ENCODE measurements at places on chromosomes 1 and 21. TPM values are rescaled to one million over a fixed set of nuclear protein-coding genes. Genes with fewer than 3 reads are reported as not detected.

DNA sequence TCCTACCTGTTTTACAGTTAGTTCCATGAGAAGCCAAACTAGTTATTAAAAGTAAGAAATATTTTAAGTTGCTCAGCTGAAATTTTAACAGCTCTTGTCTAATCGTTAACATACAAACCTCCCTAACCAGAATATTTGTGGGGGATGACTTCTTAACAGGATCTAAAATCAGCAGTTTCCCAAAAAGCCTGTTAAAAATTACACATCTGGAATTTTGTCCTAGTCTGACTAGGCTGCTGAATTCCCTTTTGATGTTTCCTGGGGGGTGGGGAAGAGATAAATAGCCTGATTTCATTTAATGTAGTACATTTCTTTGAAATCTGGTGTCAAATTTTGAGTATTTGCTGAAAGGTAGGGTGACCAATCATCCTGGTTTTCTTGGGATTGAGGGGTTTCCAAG lies 78.8 kb upstream of the ARHGAP29 start:
- no peak for DNase-seq

- DNase-seq: peak; percentile 1
Observed at GRCh38 chr1:234437423-234438171, 41.4 kb downstream of the TARBP1 start.

DNA sequence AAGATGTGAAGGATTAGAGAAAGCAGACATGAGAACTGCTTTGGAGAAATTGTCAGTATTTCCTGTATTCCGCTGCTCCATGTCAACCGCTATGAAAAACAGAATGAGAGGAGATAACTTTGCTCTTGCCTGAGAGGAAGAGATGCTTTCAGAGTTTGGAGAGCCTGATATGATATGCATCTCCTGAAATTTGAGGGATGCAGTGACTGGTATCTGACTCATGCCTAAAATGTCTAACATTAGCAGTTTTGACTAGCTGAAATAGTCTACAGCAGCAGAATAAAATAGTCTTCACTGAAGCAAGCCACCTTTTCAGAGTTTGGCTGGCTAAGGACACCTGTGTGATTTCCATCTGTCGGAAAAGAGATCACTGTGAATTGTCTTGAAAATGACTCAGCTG lies 165.8 kb upstream of the LRRC7 start:
- DNase-seq: no peak

DNA sequence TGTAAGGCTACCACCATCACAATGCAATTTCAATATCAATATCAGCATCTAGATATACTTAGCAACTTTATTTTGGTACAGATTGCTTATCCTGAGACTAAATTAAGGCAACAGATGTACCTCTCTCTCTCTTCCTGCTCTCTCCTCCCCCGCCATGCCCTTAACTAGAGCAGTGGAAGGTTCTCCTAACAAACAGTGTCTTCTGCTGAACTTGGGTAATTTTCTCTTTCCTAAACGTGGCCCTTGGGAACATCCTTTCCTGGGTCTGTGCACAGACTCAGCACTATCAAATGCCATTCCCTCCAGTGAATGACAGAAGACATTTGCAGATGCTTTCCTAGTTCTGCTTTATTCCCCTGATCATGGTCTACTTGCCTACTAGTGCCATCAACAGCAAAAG lies 85.6 kb upstream of the TTC39A start:
- no peak for DNase-seq

DNA sequence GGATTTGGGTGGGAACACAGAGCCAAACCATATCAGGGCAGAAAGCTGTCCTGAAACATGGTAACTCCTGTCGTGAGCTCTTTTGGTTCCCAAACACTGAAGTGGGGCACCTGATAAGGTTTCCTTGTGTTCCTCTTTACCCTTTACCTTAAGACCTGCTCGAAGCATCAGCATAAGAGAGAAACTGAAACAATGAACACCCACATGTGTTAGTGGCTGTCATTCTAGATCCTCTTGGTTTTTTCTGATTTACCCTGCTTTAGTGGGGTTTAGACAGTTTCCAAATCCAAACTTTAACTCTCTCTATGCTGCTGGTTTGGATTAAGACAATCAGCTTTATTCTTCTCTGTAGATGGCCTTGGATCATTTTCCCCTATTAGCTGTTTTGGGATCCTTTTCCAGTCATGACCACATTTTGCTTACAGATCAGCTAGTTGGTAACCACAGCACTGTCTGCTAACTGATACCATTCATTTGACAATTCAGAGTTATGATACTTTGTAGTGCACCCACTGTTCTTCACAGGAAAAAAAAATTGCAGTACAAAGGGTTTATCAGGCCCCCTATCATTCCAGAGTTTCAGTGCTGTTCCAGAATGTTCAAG lies 975 bp upstream of the MNDA start:
- DNase-seq: no peak

The DISP3 gene
- total RNA-seq: not detected

DNA sequence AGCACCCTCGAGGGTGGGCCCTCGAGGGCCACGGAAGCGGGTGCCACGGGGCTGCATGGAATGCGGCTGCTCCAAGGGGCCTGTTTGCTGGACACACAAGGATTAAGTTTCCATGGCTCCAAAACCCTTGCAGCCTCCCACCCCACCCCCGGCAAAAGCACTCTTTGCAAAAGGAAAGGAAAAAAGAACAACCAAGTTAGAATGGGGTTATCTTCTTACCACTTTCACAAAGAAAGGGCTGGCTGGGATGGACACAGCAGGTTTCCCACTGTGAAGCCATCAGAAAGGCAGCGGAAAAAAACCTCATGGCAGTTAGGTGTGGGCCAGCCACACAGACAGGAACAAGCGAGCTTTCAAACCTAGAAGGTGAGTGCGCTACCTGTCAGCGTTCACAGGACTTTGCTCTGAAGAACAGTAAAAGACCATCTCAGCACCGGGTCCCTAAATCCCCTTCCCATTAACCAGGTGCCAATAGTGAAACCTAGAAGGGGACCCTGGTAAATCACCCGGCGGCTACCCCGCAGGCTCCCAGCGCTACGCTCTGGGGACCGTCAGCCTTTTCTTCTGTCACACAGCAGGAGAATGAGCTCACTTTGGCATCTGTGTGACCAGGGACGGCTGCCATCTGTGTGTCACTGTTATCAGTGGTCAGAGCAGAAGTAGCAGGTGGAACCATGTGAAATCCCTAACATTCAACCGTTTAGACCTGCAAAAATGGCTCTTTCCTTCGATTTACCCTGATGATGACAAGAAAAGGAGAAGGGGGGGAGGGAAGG lies 93.0 kb downstream of the SIM2 start:
- no peak for DNase-seq

GRCh38 chr21:42997053-42997452 lies 22.7 kb downstream of the PKNOX1 start:
- DNase-seq: peak; percentile 92

DNA sequence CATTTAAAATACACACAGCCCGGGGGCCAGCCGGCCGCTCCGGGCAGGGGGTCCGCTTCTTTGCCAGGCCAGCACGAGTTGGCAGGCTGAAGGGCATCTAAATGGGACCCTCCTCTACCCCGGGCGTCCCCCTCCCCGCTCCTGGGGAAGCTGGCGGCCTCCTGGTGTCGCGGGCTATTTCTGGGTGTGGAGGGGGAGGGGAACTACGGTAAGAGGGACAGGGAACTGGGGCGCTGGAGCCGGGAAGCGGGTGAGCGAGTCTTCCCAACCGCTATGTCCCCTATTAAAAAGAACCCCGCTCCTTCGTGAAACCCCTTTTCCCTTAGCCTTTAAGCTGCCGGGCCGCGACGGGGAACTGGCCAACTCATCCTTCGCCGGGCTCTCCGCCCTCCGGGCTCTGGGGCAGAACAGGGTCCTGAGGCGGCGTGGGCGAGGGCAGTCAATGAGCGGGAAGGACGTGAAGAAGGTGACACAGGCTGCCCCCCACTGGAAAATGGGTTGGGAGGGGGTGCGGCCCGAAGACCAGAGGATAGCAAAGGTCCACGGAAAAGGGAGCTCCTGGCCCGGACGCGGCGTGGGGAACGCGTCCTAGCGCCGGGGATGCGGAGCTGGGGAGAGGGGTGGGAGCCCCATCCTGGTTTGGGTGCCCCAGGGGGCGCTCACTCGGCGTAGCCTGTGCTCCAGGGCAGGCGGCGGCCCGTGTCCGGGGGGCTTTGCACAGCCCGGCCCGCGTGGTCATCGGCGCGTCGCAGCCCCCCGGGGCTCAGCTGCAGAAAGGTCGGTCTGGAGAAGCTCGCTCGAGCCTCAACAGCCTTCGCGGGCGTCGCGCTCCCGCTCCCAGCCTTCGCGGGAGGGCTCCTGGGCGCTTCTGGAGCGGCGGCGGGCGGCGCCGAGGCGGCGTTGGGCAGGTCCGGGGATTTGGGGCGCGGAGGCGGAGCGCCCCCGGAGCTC lies 544 bp downstream of the PPM1J start:
- no peak for DNase-seq

The FALEC gene
- total RNA-seq: not detected

DNA sequence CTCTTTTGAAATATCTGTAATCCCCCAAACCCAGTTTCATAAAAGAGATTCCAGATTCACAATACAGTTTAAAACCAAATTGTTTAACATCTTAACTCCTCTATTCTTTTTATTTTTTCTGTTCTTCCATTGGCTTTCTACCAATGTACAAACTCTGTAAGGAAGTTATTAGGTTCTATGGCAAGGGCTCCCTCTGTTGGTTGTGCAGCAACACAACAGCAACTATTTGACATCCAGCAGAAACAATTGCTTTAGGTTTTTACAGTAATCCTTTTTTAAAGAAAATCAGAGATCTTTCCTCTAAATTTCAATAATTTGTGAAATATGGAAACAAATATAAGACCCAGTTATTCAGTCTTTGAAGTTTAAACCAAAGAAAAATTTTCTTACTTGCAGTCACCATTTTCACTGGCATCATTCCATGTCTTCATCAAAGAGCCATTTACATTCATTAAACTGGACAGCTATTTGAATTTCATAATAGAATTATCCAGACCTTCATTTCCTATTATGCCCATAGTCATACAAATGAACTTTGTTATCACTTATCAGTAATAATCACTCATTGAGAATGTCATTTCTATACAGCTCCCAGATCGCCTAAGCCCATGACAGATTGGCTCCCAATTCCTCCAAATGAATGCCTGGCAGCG lies 46.5 kb upstream of the RNF11 start:
- DNase-seq: peak; percentile 71

The DPH5 gene
- total RNA-seq: 38.1 TPM

DNA sequence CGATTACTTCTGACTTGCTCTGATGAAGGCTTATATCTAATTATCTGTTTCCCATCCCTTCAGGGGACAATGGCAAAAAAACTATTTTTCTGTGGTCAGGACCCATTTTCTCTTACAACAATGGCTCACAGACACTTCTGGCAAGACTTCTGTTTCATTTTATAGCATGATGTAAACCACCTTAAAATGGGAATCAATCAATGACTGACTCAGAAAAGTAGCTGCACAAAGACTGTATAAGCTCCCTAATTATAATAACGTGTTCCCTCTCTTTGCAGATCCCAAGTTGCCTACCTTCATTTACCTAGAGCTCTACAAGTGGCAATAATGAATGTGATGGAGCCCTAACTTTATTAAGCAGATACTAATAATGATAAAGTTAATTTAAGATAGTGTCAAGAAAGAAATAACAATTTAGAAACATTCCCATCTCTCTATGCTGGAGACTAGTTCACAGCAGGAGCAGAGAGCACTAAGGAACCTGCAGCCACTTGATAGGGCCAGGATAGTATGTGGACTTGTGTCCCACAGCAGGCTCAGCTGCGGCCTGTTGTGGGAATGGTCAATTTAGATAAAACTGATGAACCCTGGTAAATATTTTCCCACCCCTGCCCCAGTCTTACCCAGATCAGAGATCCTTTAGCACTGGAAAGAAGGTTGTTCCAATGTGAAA lies 538 bp downstream of the GBP2 start:
- no peak for DNase-seq
